ENCODE measurements at places on chromosomes 12 and 14.

GRCh38 chr14:51860164-51860824, at the start of gene GNG2:
GNG2 (plus strand) TSS chr14:51860612; CDS start chr14:51950679, 90,067 bp downstream.
- peak; percentile 75 for DNase-seq

GRCh38 chr12:91055976-91056375, 1.8 kb downstream of the KERA start:
- peak; percentile 40 for DNase-seq

DNA sequence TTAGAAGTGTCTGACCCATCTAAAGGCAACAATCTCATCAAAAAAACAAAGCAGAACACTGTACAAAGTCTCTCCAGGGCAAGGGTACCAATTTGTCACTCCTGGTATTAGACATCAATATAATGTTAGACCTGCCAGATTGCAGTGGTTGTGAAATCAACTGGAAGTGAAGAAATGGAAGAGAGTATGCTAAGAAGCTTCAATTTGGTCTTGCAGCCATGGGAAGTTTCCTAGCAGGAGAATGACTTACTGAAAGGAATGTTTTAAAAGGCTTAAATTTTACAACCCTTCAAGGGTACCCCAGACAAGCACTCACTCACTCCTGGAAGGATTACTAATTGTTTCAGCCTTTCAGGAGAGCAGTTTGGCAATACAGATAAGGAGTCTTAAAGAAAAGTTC, 18.9 kb downstream of the LLPH start:
- DNase-seq = peak; percentile 31

- DNase-seq = peak; percentile 95
These were observed at the start of gene BLOC1S1 for GRCh38 chr12:55715833-55716581. BLOC1S1 (plus strand) TSS chr12:55716046; CDS start chr12:55716052, 6 bp downstream.

DNA sequence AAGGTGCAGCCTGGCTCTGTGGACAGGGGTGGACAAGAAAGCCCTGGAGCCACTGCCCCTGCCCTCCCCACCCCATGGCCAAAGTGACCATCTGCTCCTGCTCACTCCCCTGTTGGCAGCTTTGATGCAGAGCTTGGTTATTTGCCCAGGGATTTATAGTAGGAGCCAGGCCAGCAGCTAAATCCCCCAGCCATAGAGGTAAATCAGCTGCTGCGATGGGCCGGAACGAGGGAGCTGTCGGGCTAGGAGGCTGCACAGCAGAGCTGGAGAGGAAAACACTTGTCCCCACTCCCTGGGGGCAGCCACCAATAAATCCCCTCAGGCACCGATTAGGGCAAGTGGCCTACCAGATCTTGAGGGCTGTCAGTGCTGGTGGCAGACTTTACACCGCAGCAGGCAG, 26.0 kb downstream of the SMUG1 start:
- DNase-seq = no peak

DNA sequence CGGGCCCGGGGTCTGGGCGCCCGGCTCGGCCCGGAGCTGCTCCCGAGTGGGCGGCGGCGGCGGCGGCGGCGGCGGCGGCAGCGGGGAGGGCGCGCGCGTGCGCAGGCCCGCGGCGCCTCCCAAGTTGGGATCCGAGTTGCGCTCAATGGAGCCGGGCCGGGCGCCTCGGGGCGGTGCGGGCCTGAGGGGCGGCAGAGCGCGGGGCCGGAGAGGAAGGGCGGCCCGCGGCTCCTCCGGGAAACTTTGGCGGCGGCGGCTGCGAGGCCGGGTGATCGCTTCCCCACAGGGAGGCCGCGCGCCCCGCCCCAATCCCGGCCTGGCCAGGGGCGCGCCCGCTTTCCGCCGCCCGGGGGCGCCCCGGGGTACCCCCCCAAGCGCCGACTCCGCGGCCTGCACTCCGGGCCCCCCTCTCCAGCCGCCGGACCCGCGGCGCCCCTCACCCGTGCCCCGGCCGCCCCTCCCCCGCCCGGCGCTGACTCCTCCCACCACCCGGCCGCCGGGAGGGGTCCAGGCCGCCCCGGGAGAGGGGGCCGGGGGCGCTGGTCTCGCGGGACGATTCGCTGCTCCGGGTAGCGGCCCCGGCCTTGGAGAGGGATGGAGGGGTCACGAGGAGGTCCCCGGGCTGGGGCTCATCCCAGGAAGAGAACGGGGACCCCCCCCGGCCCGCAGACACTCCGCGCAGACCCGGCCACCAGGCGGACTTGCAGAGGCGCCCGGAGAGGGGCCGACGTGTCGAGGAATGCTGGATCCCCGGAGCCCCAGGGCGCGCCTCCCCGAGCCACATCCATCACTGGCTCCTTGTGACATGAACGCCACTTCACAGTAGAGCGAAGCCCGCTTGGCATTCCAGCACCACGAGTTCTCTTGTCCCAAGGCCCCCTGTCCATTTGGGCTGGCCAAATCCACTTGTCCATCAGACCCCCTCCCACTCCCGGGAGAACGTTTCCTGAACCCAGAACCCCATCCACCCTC, at the start of gene RILPL1:
Gene RILPL1, minus strand, starts transcription at position 48 of the 972 bp plus-strand sequence. CDS start 237 bp downstream, outside the sequence.
- peak; percentile 49 for DNase-seq

GRCh38 chr12:78457938-78458337, 406.6 kb upstream of the SYT1 start:
- DNase-seq = no peak

DNA sequence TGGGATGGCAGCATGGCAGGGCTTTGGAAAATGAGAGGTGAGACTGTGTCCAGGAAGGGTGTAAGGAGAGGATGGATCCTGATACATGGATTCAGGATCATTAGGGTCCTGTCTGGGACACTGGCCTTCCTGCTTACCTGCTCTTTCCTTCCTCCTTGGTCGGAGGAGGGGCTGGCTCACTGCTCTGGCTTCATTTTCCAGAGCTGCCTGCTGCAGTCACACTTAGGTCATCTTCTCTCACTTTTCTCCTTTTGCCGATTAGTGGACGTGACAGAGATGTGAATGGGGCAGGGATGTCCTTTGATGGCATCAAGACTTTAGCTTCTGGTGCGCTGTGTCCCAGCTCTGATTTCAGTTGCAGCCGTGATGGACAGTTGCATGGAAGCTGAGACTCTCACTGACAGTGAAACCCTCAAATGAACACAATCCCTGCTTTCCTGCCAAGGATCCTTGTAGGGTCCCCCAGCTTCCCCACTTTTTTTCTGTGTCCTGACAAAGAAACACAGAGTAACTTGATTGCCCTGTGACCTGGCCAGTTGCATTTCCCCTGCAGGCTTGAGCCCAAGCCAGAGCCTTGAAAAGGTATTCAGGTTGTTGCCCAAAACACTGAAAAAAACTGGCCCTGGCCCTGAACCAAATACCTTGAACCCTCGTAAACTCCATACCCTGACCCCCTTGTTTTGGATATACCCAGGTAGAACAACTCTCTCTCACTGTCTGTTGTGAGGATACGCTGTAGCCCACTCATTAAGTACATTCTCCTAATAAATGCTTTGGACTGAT, 756 bp upstream of the CIDEB start:
- DNase-seq = no peak

- DNase-seq = peak; percentile 60
These were observed 34.9 kb downstream of the KRT80 start for GRCh38 chr12:52156757-52157565.

- DNase-seq = no peak
These were observed 2.8 kb downstream of the MED21 start for GRCh38 chr12:27025116-27025515.

DNA sequence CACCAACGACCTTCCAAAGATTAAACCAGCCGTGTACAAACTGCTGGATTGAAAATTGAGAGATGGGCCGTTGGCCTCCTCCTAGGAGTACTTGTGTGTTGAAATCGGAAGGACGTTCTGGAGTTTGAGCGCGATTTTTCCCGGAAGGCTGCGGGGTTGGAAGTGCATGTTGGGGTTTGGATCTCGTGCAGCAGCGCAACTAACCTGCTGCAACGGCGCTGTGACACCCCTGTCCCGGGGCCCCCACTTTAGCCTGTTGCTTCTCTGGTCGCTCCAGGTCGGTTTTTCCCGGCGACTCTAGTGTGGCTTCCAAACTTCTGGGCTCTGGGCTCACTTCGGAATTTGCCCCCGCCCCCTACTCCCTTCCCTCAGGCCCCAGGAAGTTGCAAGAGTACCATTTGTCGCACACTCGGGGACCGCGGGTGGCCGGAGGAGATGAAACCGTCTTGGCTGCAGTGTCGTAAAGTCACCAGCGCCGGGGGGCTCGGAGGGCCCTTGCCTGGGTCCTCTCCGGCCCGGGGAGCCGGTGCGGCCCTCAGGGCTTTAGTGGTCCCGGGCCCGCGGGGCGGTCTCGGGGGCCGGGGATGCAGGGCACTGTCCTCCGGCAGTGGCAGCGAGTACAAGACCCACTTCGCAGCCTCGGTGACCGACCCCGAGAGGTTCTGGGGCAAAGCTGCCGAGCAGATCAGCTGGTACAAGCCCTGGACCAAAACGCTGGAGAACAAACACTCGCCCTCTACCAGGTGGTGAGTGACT, at the start of gene ACSS3:
Gene ACSS3, plus strand, starts transcription at position 394 of the 756 bp plus-strand sequence. Its CDS starts 42 bp downstream, at position 436.
- peak; percentile 20 for DNase-seq

DNA sequence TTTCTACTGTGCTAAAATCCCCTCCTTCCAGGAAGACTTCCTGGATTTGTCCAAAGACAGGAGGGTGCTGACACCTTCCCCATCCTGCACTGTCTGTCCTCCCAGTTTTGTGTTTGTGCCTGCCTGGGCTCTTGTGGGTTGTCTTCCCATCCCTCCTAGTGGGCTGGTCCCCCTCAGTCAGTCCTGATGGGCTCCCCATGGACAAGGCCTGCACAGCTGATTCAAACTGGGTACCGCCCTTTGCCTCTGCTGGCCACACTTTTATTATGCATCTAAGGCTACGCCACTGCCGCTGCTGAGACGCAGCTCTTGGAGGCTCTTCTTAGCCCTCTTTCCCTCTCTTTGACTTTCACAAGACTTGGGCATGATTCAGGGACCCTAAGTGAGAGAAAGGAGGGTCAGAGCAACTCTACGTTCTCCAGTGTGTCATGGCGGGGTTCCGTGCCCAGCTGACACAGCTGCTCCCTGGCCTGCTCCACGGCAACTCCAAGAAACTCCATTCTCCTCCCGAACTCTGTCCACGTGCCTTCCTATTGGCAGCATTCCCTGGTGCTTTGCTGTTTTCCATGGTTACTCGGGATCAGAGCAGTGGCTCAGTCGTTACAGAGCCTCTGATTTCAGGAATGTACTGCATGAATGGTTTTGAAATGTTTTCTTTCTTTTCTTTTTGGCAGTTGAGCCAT, 3.8 kb upstream of the KRT85 start:
- DNase-seq = peak; percentile 71

DNA sequence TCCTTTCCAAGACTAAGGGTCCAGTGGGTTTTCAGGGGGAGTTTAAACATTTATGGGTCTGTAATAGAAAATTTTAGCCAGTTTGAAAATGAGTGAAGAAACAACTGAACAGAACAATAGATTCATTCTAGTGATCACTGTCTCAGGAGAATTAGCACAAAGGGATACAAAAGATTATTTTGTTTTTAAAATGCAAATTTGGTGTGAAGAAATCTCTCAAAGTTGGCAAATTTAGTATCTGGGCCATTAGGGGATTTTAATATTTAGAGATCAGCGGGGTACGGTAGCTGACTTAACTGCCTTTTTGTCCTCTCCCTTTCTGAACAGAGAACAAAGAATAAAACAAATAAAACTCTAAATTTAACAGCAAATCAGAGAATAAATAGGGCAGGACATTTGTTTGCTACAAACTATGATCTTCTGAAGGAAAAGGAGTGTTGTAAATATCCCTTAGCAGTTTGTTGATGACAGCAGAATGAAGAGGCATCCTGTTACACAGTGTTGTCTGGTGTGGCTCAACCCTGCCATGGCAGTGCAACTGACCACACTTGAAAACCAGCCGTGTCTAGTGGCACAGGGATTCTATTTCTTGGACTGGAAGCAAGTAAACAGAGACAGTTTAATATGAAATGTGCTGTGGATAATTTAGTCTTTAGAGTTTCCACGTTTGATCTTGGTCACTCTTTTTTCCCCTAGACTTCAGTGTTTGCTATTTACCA, 46.3 kb upstream of the LRTM2 start:
- DNase-seq = no peak

- DNase-seq = no peak
These were observed 187.2 kb upstream of the NEDD1 start for GRCh38 chr12:96719660-96720362.

DNA sequence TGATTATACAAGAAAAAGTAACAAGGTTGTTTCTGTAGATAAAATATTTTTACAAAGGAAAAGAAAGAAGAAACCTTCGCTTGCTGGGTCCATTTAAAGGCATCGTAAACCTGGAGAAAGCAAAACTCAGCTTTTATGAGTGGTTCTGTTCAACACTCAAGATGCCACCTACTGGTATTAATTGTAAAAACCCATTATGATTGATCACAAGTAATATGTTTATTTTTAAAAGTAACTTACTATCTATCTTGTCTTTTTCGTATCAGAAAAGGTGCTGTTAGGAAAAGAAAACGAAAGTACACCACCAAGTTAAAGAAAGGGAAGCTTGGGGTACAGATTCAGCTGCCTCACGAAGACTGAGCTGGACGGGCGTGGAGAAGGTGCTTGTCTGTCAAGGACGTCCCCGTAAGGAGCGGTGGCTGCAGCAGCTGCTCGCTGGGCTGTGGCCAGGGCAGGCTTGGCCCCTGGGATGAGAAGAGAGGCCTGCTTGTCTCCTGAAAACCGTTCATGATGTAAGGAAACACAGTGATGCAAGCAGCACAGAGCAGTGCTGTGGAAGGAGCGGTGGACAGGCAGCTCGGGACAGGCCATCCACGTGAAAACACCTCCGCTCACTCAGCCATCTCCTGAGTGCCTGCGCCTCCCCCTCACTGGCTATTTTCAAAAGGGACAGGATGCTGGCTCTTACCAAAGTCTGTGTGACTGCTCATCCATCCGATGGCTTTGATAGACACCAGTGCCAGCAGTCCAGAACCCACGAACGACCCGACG, 25.0 kb downstream of the SLC15A4 start:
- DNase-seq = no peak

DNA sequence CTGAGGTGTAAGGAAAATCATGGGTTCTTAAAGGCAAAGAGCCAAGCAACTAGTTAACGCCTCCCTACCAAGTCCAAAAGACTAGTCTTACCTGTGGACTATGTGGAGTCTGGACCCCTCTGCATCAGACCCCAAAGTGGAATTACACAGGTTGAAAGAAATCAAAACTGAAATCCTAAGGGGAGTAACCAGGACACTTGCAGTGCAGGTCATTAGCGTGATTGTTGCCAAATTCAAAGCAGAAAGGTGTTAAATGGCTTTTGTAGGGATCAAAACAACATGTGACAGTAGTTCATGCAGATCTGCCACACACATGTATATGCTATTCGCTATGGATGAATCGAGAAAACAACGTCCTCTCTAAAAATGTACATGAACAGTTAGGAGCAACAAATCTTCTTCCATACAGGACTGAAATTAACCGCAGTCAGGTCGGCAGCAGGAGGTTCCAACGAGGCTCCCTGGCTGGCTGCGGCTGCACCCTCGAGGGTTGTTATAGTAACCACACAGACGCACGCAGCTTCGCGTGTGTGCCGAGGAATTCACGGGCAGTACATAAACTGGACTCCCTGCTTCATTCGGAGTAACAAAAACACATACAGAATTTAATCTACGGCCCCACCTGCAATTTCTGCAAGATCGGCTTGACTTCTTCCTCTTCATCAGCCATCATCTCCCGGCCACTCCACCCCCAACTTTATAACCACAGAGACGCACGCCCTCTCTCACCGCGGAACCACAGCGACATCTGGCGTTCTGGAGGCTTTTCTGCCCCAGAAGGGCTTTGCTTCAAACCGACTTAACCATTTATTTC, at the start of gene TTC5:
Gene TTC5, minus strand, starts transcription at position 687 of the 814 bp plus-strand sequence. Its CDS starts 14 bp downstream, at position 673.
- peak; percentile 80 for DNase-seq

- DNase-seq = no peak
These were observed 127.2 kb upstream of the RGS6 start for GRCh38 chr14:71804992-71805391.
